Activated CD8-positive, alpha-beta memory T cell treated with anti-CD3 and anti-CD28 coated beads, Interleukin-2, amount 50 U/mL, for 4 hours (primary cell): ENCODE measurements at places on chromosomes 16 and 17.

DNA sequence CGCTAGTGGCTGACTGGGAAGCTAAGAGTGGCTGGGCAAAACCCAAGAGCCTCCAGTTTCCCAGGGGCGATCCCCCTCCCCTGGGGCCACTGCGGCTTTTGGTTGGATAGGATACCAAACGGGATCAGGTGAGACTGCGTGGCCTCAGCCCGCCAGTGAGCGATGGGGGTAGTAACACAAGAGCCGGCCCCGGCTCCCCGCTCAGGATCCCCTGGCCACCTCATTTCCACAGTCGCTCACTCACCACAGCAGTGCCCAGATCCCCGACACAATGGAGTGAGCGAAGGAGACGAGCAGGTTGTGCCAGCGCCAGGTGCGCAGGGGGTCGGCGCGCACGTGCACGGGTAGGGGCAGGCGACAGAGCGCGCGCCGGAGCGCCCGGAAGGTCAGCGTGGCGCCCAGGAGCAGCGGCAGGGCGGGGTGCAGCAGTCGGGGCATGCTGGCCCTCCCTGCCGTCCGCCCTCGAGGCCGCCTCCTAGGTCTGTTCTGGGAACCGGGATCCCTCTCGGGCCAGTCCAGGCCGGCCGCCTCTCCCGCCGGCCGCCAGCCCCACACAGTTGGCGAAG, 290 bp downstream of the TLCD1 start:
- DNase-seq, result peak; percentile 57

GRCh38 chr16:27922433-27922832, 141.1 kb downstream of the GSG1L start:
- DNase-seq, result no peak

DNA sequence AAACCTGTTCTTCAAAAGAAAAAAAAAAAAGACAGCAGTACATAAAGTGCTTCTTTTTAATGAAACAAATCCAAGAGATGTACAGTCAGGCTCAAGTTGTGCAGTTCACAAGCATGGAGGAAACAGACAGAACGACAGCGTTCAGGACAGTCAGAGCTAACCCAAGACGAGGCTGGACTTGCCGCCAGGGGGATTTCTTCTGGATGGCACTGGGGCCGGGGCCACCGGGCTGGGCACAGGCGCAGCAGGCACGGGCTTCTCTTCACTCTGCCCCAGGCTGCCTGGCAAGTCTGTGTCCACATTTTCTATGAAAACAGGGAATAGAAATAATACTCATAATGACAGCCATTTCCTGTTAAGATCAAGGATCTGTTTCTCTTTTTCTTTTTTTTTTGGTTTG, 4.4 kb upstream of the NT5C start:
- no peak for DNase-seq

GRCh38 chr16:13697013-13697412, 222.9 kb upstream of the ERCC4 start:
- no peak for DNase-seq

GRCh38 chr17:64103391-64104364, 26.3 kb downstream of the ERN1 start:
- DNase-seq, result no peak

- DNase-seq, result no peak
These were observed 154.1 kb downstream of the STX8 start for GRCh38 chr17:9421525-9421924.

GRCh38 chr16:73152386-73153125, 104.6 kb upstream of the ZFHX3 start:
- no peak for DNase-seq

GRCh38 chr17:57502022-57502421, 243.1 kb downstream of the CCDC182 start:
- DNase-seq, result no peak

DNA sequence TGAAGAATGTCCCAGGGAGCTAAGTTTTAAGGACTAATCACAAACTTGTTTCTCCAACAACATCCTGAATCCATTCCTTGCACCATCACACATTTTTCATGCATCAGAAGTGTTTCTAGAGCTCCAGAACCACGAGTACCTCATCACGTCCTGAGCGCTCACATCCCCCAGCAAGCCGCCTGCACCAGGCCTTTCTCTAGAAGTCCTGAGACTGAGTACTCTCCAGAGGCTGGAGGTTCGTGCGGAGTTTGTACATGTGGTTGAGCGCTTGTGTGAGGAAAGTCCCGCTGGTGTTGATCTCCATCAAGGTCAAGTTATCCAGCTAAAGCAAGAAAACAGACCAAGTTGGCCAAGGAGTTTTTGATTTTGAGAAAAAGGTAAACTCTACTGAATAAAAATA, 10.7 kb downstream of the GINS2 start:
- DNase-seq, result no peak

GRCh38 chr17:72614871-72615626, 477.4 kb downstream of the SLC39A11 start:
- DNase-seq, result no peak

DNA sequence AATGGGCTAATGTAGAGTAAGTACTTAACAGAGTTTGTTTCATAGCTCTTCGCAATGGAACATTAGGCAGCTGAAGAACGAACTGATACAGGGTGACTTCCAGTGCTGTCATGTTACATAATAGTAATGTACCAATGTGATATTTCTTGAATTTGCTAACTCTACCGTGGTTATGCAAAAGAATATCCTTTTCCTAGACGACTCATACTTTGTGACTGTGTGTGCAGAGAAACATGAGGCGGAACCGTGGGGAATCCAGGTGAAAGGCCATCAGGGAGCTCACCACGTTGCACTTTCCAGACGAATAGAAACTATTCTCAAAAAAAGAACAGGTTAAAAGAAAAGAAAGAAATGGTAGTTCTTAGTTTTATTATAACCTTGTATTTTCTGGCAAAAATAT, 13.2 kb downstream of the NOB1 start:
- DNase-seq, result no peak

- peak; percentile 72 for DNase-seq
These were observed 7.9 kb upstream of the PAM16 start for GRCh38 chr16:4358831-4359561.

DNA sequence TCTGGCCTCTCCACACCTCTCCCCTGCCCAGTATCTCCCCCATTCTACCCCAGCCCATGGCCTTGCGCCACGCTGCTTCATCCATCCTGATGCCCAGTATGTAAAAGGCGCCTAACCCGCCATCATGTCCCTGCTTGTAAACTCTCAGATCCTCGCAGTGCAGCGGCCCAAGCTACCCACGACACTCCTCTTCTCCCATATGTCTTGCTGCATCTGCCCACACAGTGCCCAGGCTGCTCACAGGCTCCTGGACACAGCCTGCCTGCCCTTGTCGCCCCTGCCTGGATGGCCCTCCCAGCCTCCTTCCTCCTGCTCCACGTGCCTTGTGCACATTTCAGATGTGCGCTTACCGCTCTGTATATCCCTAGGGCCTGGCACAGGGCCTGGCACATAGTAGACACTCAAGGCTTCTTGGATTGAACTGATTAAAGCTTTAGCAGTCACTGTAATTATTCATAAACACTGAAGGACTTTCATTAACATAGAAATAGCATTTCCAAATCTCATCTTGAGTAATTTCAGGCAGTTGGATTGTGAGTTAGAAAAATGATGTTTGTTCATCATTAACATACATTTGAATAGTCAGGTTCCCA, 129.1 kb downstream of the CLEC16A start:
- no peak for DNase-seq

DNA sequence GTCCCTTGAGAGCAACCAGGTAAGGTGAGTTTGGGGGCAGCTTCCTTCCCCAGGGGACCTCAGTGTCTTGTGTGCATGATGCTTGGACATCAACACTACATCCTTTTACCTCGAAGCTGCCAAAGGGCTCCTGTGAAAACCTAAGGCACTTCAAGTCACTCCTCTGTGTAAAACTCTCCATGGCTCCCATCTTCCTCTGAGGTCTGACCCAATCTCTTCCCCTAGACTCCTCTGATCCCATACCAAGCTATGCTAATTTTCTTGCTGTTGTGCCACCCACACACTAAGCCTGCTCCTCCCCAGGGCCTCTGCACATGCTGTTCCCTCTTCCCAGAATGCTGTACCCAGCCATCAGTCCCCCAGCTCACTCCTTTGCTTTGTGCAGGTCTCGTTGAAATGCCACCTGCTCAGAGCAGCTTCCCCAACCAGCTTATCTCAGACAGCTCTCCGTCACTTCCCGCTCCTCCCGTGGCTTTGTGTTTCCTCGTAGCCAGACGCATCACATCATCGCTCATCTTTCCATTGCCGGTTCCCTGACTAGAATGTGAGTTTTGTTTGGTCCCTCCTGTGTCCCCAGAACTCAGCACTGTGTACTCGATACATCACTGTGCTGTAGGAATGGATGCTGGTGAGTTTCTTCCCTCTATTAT, 78.4 kb downstream of the CNGB1 start:
- DNase-seq, result no peak
